ENCODE measurements at places on chromosomes 13 and 19.

GRCh38 chr13:25692099-25692498 is 320.3 kb downstream of the ATP8A2 start:
- no peak for DNase-seq

DNA sequence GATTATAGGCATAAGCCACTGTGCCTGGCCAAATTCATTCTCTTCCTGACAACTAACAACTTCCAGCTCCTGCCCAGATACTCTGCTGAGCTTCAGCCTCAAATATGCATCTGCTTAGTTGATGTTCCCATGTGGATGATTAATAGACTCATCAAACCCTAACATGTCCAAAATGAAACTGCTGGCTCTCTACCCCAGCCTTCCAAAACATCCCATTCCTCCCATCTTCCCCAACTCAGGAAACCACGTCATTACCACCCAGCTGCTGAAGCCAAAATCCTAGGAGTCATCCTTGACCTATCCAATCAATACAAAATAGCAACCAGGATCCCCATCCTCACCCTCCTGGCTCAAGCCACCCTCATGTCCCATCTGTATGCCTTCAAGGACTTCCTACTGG is 20.9 kb downstream of the POU2F2 start:
- no peak for DNase-seq

DNA sequence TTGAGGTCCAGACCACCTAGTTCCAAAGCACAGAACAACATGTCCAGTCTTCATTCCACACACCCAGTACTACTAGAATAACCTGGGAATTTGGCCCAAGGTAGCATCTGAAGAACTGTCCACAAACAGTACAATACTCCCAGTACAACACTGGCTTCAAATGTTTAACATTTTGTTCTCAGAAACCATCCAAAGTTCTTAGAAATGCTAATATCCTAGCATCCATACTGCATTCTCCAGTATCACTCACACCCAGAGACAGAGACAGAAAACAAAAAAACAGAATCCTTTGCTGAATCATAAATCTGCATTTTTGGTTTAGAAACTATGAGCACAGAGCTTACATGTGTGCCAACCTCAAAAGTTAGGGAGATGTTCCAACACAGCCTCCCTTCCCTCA is 490.8 kb downstream of the FOXO1 start:
- DNase-seq = no peak

GRCh38 chr19:47032171-47032811 is 12.7 kb downstream of the NPAS1 start:
- no peak for DNase-seq

- no peak for DNase-seq
Observed at GRCh38 chr19:45376045-45376724, 5.8 kb upstream of the ERCC2 start.

- no peak for DNase-seq
Observed at GRCh38 chr19:5254543-5254942, 86.1 kb downstream of the PTPRS start.

GRCh38 chr19:51421229-51422052 is 4.0 kb upstream of the SIGLEC10 start:
- DNase-seq = no peak

- no peak for DNase-seq
Observed at GRCh38 chr13:53013113-53013512, 15.5 kb upstream of the OLFM4 start.

DNA sequence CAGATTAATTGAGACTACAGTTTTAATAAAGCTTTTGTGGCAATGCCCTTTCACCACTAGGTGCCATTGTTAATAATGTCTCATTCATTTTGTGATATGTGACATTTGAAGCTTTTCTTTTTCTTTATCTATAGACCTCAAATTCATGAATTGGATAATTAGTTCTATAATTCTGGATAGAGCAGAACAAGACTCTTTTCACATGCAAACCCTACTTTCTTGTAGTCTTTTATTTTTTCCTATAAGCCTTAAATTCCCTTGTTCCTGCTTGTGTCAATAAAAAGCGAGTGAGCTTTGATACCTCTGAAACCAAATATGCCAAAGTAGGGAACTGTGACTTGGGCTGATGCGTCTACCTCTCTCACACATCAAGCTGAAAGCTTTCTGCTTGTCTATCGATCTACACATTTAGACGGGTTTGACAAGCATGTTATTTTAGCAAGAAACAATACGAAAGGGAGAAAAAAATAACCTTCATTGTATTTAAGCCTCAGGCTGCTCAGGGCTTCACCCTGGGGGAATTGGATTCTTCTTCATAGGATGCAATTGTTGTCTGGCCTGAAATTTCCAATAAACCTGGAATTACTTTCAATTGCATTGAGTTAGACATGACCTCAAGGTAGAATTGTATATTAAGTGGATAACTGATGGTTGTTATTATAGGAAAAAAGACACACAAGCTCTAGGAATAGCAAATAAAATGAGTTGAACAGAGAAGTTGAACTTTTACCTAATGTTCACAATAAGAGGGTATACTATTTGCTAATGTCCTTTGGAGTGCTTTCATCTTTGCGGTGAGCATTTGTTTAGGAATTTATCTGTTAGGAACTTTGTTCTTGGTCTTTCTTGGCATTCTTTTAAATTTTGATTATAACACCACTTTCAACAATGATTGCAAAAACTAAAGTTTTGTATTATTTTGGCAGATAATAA is 1150.2 kb upstream of the PCDH9 start:
- no peak for DNase-seq

GRCh38 chr13:50731400-50731799 is 112.1 kb downstream of the DLEU7 start:
- DNase-seq = no peak

DNA sequence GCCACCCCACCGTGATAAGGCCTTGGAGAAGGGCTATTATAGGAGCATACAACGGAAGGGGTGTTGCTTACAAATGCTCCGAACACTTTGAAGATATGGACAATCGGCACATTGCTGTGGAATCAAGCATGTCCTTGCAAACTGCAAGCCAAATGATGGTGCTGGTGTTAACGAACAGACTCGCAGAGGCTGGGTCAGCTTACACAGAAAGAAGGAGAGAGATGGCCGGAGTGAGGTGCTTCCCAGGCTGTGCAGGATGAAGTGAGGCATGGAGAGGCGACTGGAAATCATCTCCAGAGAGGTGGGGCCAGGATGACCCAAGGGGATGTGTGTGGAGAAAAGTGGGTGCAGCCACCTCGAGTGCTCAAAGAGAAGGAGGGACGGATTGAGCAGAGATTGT is 42.2 kb downstream of the HSPH1 start:
- no peak for DNase-seq

DNA sequence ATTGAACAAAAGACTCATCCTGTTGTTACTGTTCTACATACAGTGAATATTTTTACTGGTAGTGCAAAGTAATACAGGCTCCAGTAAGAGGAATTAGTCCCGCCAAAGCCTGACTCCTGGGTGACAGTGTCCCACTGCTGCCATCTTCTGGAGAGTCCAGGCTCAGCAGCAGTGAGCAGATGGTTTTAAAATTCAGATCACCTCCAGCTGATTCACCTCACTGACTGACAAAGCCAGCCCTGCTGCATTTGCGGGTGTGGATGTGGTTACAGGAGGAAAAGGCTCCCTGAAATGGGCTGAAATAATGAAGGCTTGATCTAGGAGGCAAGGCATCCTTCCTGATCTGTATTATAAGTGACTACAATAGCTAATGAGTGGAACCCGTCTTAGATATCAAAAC is 18.3 kb downstream of the PABPC3 start:
- no peak for DNase-seq

DNA sequence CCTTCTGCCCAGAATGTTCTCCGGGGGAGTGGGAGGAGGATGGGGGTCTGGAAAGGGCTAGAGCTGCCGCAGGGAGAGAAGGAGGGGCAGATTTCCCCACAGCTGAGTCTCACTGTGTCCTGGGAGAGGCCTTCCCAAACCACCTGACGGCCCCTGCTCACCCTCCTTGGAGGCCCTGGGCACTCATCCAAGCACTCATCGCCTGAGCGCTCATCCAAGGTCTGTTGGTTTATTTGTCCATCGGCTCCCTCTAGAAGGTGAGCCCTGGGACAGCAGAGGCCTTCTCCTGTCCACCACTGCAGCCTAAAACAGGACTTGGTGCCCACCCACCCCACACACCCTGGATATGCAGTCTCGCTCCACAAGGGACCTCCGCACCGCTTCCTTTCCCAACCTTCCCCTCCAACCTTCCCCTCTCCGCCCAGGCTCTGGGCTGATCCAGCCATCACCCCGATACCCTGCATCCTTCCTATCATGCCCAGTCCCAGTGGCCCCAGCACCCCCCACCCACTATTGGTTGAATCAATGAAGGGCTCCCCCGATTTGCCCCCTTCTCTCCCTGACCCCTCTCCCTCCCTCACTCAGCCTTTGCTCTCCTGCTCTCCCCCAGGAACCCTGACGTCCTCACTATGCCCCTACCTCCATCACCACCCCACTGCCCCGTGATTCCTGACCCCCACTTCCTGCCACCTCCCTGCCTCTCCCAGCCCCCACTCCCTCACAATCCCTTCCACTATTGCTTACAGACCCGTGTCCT is 1.7 kb downstream of the UBXN6 start:
- DNase-seq = no peak

DNA sequence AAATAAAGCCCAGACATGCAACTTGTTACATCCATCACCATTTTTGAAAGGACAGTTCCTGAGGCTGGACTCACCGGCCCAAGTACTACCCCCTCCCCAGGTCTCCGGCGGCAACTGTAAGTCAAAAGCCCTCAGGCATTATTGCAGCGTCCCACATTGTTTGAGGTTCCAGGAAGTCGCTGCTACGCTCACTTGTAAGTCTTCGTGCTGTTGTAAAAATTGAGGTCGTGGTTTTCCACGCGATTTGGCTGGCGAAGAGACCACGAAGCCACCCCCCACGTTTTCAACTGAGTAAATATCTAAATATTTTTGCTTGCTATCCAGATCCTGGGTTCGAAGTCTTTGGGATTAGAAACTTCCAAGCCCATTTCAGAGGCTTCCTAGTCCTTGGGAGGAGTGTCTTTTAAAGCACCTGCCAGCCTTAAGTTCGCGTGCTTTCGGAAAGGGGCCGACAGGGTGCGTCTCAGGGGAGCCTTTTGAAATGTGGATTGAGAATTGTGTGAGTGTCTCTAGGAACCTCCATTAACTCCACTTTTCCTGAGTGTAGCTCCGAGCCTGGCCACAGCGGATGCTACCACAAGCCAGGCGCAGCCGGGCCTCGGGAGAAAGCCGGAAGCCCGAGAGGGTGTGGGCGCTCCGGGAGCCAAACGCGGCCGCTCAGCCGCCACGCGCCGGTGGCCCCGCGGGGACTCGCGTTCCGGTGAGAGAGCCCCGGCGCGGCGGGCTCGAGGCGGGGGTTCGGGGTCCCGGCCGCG is 434 bp upstream of the FNDC3A start:
- no peak for DNase-seq

- no peak for DNase-seq
Observed at GRCh38 chr13:113794086-113794485, 35.1 kb downstream of the TMEM255B start.

- no peak for DNase-seq
Observed at GRCh38 chr13:110067355-110068175, 239.4 kb downstream of the COL4A1 start.

DNA sequence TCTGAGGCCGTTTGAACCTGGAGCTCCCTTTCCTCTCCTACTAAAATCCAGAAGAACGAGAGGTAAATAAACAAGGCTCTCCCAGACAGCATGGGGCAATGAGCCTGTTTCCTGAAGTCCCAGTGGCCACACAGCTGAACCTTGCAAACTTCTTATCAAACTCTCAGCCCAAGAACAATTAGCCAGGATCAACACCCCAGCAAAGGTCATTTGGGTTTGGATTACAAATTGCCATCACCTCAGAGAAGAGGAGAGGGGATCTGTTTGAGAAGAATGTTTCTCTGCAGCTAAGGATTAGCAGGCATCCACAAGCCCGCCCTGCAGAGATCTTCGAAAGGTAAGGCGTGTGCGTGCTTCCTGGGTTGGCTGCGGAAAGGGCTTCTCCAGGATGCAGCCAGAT is 201.9 kb upstream of the SOX1 start:
- no peak for DNase-seq

DNA sequence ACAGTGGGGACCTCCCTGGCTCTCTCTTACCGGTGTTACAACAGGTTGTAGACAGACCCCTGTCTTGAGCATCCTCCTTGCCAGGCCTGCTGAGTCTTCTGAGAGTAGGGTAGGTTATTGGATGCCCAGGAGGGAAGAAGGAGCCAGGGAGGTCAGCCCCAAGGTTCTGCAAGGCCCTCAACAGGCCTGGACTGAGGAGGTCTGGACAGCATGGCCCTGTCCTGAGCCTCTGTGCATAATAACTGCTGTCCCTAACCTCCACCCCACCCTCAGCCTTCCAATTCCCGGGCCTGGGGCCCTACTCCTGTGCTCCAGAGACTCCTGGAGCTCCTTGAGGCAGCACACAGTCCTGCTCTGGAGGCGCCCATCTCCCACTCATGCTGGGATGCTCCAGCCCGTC is 336 bp downstream of the CD22 start:
- DNase-seq = no peak

GRCh38 chr19:29796173-29796573 is 15.6 kb upstream of the CCNE1 start:
- peak; percentile 54 for DNase-seq

GRCh38 chr19:52626915-52627314 is 11.2 kb downstream of the ZNF83 start:
- DNase-seq = no peak

- DNase-seq = peak; percentile 32
Observed at GRCh38 chr19:2612619-2613249, 89.8 kb downstream of the GNG7 start.

DNA sequence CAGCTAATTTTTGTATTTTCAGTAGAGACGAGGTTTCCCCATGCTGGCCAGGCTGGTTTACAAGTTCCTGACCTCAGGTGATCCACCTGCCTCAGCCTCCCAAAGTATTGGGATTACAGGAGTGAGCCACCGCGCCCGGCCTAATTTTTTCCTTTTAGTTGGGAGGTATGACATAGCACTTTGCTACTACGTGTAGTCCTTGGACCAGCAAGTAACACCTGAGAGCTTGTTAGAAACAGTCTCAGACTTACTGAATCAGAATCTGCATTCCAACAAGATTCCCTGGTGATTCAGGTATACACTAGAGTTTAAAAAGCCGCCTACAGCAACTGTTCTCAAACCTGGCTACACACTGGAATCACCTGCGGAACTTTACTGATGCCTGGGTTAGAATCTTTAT is 1.8 kb upstream of the FARP1 start:
- DNase-seq = no peak

DNA sequence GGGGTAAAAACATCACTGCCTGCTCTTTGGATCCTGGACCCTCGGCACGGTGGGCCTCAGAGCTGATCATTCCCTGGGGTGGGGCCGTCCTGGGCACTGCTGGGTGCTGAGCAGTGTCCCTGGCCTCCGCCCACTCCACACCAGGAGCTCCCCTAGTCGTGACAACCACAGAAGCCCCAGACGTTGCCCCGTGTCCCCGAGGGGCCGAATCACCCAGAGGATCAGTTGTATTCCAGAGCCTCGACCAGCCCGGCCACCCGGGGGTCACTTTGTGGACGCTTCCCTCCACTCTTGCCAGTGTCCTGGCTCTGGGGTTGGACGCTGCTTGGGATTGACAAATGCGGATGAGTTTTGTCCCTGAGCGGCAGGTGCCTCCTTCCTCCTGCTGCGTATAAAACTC is 10.2 kb downstream of the C2CD4C start:
- peak; percentile 80 for DNase-seq

Measured in chondrocyte (in vitro differentiated cells).